ENCODE measurements at places on chromosomes 1 and 21.

- no peaks in the 10 kb centered on the region for H3K27me3 ChIP-seq
- H3K36me3 ChIP-seq, result no peaks in the 10 kb centered on the region
- no peak overlapping the region for H3K27ac ChIP-seq
- DNase-seq, result no peak
Measured at GRCh38 chr1:115240297-115240696, 97.8 kb downstream of the NGF start.

- no peak for DNase-seq
- no peaks in the 10 kb centered on the region for H3K36me3 ChIP-seq
- no peaks in the 10 kb centered on the region for H3K4me1 ChIP-seq
- peak overlapping the region; percentile 29 for H3K4me3 ChIP-seq
- H3K27me3 ChIP-seq, result peaks cover 15% of the 10 kb centered on the region
- H3K27ac ChIP-seq, result no peak overlapping the region
Measured at GRCh38 chr1:7678491-7679158, 92.5 kb upstream of the VAMP3 start.

DNA sequence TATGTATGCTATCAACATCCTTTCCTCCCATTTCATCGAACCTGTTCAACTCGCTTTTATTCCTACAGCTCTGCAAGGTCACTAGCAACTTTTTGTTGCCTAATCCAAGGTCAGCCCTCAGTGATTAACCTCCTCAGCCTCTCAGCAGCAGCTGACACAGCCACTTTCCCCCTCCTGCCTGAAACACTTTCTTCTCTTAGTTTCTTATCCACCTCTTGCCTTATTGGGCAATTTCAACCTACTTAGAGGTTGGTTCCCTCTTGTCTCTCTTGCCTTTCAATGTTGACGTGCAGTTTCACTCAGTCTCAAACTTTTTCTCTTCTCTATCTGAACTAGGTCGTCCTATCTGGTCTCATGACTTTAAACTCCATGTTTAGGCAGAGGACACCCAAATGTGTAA lies 156.3 kb downstream of the C1orf94 start:
- no peak overlapping the region for H3K27ac ChIP-seq
- H3K4me1 ChIP-seq, result no peaks in the 10 kb centered on the region
- no peaks in the 10 kb centered on the region for H3K27me3 ChIP-seq
- H3K4me3 ChIP-seq, result no peak overlapping the region

DNA sequence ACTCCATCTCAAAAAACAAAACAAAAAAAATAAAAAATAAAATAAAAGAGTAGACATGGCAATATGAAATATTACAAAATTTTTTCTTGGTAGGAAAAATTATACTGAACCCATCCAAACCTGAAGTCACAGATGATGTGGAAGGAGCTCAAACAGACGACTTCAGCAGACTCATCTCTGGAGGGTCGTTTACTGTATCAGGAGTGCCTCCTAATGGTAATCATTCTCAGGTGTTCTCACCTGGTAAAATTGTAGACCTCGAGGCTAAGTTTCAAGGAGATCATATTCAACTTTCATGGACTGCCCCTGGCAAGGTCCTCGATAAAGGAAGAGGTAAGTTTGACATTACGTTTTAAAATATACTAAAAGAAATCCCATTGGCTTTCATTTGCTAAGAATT lies 54.3 kb upstream of the SH3GLB1 start:
- H3K36me3 ChIP-seq, result no peaks in the 10 kb centered on the region
- no peak overlapping the region for H3K4me3 ChIP-seq
- H3K27ac ChIP-seq, result no peak overlapping the region
- no peaks in the 10 kb centered on the region for H3K4me1 ChIP-seq

DNA sequence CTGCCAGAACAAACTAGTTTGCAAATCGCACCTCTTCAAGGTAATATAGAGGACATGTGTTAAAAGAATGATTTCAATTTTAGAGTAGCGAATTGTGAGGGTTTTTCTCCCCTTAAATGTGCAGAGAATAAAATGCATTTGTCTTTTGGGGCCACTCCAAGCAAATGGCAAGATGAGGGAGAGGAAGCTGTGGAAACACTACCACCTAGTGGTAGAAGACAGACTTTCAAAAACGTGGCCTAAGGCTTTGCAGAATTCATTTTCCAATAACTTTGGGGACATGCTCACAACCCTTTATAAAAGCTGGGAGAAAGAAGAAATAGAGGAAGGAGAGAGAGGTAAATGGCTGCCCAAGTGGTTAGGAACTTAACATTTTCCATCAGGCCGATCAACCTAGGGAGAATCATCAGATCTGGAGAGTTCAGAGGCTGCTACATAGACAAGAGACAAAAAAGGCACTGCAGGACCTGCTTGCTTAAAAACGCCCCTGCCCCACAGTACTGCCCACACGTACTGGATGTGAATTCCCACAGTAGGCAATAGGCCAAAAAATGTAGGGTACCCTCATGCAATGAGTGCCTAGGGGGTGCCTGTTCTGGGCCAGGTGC lies 15.7 kb upstream of the RCAN1 start:
- no peak overlapping the region for H3K4me3 ChIP-seq
- peaks cover 11% of the 10 kb centered on the region for H3K27me3 ChIP-seq
- no peaks in the 10 kb centered on the region for H3K36me3 ChIP-seq
- DNase-seq, result peak; percentile 27
- H3K27ac ChIP-seq, result no peak overlapping the region

GRCh38 chr1:229432905-229433304 lies 989 bp downstream of the ACTA1 start:
- peaks cover 7% of the 10 kb centered on the region for H3K36me3 ChIP-seq
- peaks cover 10% of the 10 kb centered on the region for H3K4me1 ChIP-seq
- DNase-seq, result no peak
- peaks cover 79% of the 10 kb centered on the region for H3K27me3 ChIP-seq

GRCh38 chr1:206505702-206506355 lies 1.5 kb upstream of the RASSF5 start:
- H3K36me3 ChIP-seq, result peaks cover 5% of the 10 kb centered on the region
- no peak for DNase-seq
- H3K4me1 ChIP-seq, result peaks cover 26% of the 10 kb centered on the region
- H3K27me3 ChIP-seq, result peaks cover 41% of the 10 kb centered on the region
- no peak overlapping the region for H3K27ac ChIP-seq

DNA sequence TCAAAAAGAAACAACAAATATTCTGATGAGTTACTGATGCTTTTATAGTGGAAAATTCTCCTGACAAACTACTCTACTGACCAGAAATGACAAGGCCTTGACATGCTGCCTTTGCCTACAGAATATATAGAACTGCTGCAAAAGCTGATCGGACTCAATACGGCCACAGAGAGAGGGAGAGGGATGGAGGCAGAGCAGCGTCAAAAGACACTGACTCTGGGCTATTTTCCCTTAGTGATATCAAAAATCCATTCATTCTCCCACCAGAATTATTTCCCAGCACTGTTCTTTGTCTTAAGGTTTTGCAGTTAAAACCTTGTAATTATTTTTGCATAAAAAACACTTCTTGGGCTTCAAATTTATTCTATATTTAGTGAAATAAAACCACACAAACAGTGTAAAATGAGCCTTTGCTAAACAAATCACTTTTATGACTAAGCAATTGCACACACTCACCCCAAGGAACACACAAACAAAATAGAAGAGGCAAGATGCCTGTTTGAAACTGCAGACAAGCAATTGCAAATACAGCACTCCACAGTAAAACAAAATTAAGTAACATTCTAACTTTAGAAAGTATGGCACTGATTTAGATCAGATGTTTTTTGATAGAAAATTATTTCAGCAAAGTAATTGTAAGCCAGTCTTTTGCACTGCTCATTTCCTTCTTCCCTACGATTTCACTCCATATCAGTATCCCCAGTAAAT lies 1036.4 kb downstream of the ADGRL2 start:
- H3K4me1 ChIP-seq, result no peaks in the 10 kb centered on the region
- DNase-seq, result no peak
- H3K36me3 ChIP-seq, result no peaks in the 10 kb centered on the region

DNA sequence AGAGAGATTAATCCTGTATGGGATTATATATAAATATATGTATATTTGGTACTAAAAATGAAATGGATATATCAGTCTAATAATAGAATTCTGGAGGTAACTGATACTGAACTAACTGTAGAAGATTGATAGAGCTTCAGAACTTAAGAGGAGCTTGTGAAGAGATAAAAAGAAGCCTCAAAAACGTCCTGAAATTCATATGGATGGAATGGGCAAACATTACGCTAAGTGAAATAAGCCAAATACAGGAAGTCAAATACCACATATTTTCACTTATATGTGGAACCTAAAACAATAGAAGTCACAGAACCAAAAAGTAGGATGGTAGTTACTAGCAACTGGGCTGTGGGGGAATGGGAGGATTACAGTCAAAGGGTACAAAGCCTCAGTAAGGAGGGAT lies 36.0 kb upstream of the ADGRL4 start:
- no peaks in the 10 kb centered on the region for H3K36me3 ChIP-seq
- peaks cover 8% of the 10 kb centered on the region for H3K4me1 ChIP-seq
- no peak overlapping the region for H3K4me3 ChIP-seq
- H3K27ac ChIP-seq, result no peak overlapping the region

Measured in T-helper 2 cell treated with Interferon-gamma antibody and Interleukin-4, amounts not matched to agents 5 μg/mL and 100 μg/mL, for 36 hours (primary cell).